Lower lobe of right lung (tissue), 2 donors: ENCODE measurements at places on chromosomes 5 and 9.

DNA sequence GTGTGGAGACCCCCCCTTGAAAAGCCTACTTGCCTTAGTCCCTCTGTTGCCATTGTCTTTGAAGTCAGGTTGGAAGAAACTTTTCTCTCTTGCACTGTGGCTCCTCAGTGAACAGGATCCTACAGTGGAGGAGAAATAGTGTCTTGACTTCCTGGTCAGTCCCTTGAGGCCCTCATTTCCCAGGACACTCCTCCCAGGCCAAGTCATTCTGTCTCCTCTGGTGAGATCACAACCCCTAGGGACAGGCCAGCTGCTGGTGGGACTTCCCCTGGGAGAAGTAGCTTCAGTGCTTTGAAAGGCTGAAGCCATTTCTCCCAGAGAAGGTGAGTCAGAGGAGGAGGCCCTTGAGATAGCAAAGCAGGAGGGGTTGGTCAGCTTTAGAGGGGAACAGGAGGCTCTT, 10.1 kb upstream of the GRIA1 start:
- DNase-seq: no peak
- H3K36me3 ChIP-seq: no peaks in the 10 kb centered on the region
- no peak overlapping the region for H3K27ac ChIP-seq
- no peak overlapping the region for H3K4me3 ChIP-seq
- no peaks in the 10 kb centered on the region for H3K27me3 ChIP-seq

DNA sequence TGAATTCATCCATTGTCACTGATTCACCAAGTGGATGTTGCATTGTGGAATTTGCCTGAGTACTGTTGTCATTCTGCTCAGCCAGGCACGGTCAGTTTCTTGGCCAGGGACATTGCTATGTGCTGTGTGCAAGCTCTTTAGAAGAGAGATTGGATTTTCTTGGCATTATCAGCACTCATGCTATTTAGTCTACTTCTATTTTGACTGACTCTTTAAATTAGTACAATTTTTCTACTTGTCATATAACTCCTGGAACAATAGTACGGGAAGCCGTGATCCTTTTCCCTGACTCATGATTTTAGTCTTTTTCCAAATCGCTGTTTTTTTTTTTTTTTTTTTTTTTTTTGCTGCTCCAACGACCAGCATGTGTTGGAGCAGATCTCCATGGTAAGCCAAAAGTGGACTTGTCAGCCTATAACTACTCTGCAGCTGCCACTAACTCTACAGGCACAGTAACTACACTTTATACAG, 129.7 kb downstream of the CDC42SE2 start:
- H3K36me3 ChIP-seq: peaks cover 57% of the 10 kb centered on the region
- DNase-seq: no peak
- peaks cover 15% of the 10 kb centered on the region for H3K4me1 ChIP-seq
- no peaks in the 10 kb centered on the region for H3K27me3 ChIP-seq

- no peaks in the 10 kb centered on the region for H3K36me3 ChIP-seq
- H3K27ac ChIP-seq: no peak overlapping the region
- no peak overlapping the region for H3K4me3 ChIP-seq
- no peaks in the 10 kb centered on the region for H3K4me1 ChIP-seq
- no peak for DNase-seq
These were observed 10.7 kb downstream of the NR5A1 start for GRCh38 chr9:124496463-124496862.

GRCh38 chr9:18786196-18786595, 246.8 kb downstream of the SAXO1 start:
- H3K27ac ChIP-seq: peak overlapping the region; percentile 20
- no peaks in the 10 kb centered on the region for H3K27me3 ChIP-seq
- H3K4me3 ChIP-seq: no peak overlapping the region
- peaks cover 20% of the 10 kb centered on the region for H3K4me1 ChIP-seq
- DNase-seq: no peak
- H3K36me3 ChIP-seq: no peaks in the 10 kb centered on the region

DNA sequence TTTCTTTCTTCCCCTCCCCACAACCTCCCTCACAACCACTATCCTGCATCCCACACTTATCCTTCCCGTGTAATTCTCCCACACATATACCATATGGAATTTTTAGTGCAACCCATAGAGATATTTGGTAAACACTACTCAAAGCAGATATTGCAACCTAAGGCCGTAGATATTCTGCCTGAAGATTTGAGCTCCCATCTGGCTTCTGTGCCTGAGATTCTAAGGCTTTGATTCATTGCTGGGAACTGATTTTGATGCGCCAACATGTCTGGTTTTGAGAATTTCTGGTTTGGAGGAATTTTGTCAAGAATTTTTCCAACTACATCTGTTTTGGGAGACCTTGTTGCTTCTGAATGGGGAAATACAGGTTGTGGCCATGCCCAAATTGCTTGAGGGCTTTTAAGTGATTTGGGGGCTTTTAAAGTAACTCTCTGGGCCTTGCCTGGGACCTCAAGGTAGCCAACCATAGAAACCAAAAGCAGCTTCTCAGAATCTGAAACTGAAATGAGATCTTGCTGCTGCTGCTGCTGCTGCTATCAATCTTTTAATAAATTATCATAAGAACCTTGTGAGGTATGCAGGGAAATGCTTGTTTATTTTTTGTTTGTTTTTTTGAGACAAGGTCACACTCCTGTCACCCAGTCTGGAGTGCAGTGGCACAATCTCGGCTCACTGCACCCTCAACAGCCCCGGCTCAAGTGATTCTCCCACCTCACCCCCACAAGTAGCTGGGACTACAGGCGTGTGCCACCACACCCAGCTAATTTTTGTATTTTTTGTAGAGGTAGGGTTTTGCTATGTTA, 36.2 kb downstream of the PLAC8L1 start:
- no peaks in the 10 kb centered on the region for H3K27me3 ChIP-seq
- no peaks in the 10 kb centered on the region for H3K36me3 ChIP-seq
- DNase-seq: no peak
